ENCODE measurements at places on chromosomes 3 and 15. TPM values are rescaled to one million over a fixed set of nuclear protein-coding genes. Genes with fewer than 3 reads are reported as not detected.

Gene PARP15
- under 0.01 TPM for total RNA-seq

Gene SCG5
- 157 TPM for total RNA-seq

Gene STARD9
- 7.2 TPM for total RNA-seq

Gene GREM1
- under 0.01 TPM for total RNA-seq

Gene TTLL13
- not detected for total RNA-seq

Gene C3orf33
- total RNA-seq: 15.9 TPM

Gene MORC1
- 0.23 TPM for total RNA-seq

Gene DISP2
- total RNA-seq: 18.0 TPM

Gene ABTB1
- 7.6 TPM for total RNA-seq

Gene PCOLCE2
- total RNA-seq: 13.6 TPM

Gene ZKSCAN7
- 18.2 TPM for total RNA-seq

Gene BSN
- total RNA-seq: 11.5 TPM

Gene AAGAB
- total RNA-seq: 54.0 TPM

Gene CHRNB4
- total RNA-seq: 1.8 TPM
